ENCODE measurements at places on chromosomes 1 and 21.

- no peak for DNase-seq
These were observed 40.6 kb upstream of the TSPEAR start for GRCh38 chr21:44751799-44752636.

- DNase-seq = no peak
These were observed 221.1 kb upstream of the KAZN start for GRCh38 chr1:14377386-14377785.

DNA sequence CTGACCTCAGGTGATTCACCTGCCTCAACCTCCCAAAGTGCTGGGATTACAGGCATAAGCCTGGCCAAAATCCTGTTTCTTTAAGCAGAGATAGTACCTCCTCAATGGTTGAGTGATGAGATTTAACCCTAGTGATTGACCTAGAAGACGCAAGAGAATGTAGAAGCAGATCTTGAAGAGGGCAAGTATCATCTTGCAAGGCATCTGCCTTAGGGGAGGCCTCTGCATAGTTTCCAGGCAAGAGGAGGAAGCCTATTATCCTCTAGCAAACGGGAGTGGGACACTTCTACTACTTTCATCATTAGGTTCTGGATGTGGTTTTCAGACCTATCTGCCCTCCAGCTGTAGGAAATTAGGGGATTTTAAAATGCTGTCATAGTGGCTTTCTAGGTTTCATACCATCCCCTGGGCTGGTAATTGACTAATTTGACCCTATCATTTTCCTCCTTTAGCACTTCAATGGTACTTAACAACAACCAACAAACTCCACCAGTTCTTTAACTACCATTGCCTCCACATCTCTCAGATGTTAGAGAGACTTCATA, 10.0 kb upstream of the TRIM62 start:
- no peak for DNase-seq

GRCh38 chr1:31809698-31810097, 6.1 kb downstream of the SPOCD1 start:
- no peak for DNase-seq

- DNase-seq = no peak
These were observed 16.6 kb downstream of the GPATCH2 start for GRCh38 chr1:217614200-217614712.

DNA sequence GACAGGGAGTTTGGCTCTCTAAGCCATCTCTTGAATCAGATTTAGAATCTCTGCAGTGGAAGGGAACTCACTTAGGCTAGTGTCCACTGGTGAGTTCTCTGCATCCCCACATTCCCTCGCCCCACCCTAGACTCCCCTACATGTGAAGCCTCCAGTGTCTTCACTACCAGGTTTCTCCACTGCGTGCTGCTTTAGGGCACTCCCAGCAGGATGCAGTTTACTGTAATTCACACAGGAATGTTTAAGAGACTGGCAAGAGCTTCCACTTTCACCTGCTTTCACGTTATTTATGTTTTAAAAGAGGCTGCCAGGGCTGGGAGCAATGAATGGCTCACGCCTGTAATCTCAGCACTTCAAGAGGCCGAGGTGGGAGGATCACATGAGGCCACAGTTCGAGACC, 60.2 kb downstream of the KAZN start:
- no peak for DNase-seq

DNA sequence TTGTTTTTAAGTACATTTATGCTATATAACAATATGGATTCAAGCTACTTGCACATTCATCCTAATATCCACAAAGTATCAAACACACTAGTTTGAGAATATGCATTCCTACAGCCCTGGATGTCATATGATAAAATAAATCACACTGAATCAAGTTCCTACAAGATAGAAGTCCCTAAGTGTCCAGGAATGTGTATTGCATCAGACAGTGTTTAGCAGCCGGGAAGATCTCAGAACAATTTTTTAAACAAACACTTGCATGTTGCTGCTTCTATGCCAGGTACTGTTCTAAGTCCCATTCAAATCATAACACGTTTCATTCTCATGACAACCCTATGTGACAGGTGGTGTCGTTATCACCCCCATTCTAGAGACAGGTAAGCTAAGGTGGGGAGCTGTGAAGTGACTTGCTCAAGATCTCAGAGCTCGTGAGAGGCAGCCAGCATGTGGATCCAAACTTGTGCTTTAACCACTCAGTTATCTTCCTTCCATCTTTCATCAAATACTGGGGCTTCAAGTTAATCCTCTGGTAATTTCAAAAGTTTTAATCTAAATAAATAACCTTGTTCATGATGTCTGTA, 68.3 kb upstream of the KIF26B start:
- DNase-seq = no peak

GRCh38 chr1:169563019-169563615, 23.2 kb downstream of the F5 start:
- no peak for DNase-seq

- no peak for DNase-seq
These were observed 205.5 kb downstream of the GPATCH2 start for GRCh38 chr1:217425422-217425821.

GRCh38 chr1:36247538-36247937, 23.3 kb downstream of the THRAP3 start:
- no peak for DNase-seq

DNA sequence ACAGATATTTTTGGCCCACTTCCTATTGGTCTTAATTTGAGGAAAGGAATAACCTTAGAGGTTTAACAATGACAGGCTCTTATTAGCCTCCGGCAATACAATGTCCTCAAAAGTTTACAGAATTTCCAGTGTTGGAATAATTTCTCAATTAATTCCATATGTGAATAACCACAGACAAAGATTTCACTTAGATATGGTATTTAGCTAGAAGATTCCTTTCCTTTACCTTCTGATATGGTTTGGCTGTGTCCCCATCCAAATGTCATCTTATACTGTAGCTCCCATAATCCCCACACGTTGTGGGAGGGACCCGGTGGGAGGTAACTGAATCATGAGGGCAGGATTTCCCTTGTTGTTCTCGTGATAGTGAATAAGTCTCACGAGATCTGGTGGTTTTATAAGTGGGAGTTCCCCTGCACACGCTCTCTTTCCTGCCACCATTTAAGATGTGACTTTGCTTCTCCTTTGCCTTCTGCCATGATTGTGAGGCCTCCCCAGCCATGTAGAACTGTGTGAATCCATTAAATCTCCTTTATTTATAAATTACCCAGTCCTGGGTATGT, 54.9 kb upstream of the RGS7 start:
- no peak for DNase-seq

DNA sequence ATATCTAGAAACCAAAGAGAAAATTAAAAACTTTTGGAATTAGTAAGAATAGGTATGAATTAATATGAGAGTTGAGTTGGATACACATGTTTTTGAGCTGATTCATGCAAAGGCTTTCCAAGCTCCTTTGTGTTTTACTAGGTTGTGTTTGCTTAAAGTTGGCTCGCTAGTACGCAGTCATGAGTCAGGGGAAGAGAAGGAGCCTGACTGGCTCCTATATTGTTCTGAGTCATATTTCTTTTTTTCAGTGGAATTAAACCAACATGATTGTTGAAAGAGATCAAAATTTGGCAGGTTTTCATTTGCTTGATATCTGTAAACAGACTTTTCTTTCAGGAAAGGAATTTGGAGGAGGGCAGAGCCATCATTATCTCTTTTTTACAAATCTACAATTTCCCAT, 66.7 kb downstream of the MAGI3 start:
- no peak for DNase-seq

GRCh38 chr1:174935961-174936727, 63.6 kb upstream of the CACYBP start:
- no peak for DNase-seq

GRCh38 chr21:20443558-20444155, 554.6 kb upstream of the NCAM2 start:
- DNase-seq = no peak

- no peak for DNase-seq
These were observed 81.7 kb upstream of the RALGPS2 start for GRCh38 chr1:178643349-178643748.

DNA sequence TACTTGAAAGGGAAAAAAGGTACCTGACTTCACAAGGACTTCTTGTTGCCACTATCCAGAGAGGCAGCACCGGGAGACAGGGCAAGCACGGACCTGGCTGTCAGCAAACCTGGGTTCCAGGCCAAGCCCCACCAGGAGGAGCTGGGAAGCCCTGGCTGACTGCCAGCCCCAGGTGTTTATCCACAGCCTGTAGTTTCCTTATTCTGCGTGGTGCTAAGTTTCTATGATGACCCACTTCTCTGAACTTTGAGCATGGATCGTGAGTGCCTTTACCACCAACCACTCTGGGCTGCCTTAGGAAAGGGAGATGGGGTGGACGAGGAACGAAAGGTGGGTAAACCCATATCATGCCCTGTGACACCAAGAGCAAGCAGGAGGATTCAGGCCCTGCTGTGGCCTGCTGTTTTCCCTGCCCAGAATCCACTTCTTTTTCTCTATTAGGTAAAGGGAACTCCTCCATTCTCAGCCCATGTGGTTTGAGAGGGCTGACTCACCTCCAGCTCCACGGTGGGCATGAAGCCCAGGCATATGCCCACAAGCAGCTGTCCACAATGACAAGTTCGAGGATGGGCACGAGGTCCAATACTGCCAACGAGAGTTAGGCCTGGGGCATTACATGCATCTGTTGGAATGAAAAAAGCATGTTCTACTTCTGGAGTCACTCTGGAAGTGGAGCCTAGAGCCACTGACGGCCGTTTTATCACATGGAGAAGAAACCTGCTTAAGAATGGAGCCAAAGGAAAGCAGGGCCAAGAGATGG, 20.3 kb downstream of the TSPAN2 start:
- DNase-seq = no peak

Data from activated CD8-positive, alpha-beta memory T cell treated with anti-CD3 and anti-CD28 coated beads, Interleukin-2, amount 10 ng/mL, durations not matched to agents 7 days and 5 days (primary cell).